Kidney (tissue), 22 donors: ENCODE measurements at places on chromosomes 12 and 14. TPM values are rescaled to one million over a fixed set of nuclear protein-coding genes. Genes with fewer than 3 reads are reported as not detected.

DNA sequence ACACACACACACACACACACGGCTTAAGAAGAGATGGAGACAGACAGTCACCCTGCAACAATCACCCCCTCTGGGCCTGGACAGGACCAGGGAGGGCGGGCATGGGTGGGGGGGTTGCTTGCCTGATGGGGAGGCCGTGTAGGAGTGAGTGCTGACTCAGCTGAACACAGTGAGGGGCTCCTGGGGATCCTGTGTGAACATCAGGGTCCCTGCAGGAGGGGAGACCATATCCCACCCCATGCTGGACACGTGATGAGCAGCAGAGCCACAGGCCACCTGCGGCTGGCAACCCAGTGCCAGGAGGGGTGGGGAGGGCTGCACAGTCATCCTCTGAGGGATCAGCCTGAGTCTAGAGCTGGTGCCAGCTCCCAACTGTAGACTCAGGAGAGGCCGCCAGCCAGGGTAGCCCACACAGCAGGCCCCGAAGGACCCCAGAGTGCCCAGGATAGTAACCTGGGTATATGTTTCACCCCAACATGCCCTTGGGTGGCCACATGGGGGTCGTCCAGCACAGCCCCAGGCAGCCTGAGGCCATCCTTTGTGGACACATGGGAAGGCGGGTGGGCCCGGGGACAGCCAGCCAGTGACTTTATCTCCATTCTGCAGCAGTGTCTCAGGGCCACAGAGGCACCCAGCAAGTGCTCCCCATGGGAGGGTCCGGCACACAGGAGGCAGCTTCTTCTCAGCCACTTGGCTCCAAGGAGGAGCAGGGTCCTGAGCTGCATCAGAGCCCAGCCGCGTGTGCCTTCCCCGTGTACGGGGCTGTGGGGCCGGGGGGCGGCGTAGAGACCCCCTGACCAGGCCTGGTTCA lies 73.7 kb upstream of the SFSWAP start:
- no peak for DNase-seq

DNA sequence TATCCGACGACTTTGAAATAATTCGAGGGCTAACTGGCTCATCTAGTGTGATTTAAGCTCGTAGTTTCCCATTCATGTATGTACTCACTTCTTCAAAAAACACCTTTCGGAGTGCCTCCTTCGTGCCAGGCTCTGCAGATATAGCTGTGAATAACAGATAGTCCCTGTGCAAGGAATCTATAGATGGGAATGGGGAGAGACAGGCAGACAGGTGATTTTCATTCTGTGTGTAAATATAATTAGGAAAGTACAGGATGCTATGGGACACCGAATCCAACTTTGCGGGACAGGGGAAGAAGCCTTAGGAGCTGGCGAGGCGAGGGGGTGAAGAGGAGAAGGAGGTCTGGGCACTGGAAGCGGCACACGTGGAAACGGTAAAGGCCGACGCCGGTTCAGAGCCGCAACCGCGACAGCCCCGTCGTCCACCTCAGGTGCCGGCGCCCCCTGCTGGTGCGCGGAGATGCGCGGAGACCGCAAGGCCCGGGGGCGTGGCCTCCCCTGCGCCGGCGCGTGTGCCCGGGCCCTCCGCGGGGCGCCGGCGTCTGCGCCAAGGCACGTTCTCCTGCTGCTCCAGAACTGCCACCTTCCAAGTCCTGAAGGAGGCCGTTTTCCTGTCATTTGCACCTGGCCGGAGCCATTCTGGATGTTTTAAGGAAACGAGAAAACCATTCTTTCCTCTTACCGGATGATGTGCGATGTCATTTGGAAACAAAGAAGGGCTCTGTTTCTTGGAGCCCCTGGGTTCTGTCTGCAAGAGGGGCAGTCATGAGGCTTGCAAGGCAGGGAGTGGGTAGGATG lies 18.0 kb upstream of the CACNA1C start:
- DNase-seq, result peak; percentile 86

- DNase-seq, result peak; percentile 12
Observed at GRCh38 chr14:86673523-86673969, 1143.6 kb downstream of the FLRT2 start.

GRCh38 chr12:65814038-65814437 lies 10.2 kb upstream of the HMGA2 start:
- no peak for DNase-seq

DNA sequence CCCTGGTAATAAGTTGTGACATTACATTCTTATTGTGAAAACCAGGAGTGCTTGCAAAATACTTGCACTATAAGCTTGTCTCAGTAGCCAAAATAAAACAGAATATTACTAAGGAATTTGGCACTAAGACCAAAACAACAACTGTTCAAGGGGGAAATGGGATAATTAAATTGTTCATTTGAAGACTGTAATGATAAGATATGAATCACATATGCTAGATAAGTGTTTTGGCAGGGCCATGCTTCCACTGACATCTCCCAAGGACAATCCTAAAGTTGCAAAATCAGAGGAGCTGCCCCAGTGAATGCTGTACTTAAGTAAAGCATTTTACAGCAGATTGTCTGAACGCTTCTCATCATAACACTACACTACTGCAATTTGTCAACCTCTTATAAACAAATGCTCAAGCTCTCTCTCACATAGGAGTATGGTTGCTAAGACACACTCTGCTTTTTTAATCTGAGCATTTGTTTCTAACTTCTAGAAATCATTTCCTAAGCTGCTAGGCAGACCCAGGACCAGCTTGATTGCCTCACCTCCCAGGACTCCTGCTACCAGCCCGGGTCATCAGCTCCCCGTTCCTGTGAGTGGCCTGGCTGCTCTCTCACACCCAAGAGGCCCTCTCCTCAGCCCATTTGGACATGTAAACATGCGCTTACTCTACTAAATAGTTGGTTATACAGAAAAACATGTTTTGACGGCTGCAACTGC lies 191.5 kb downstream of the PAX9 start:
- no peak for DNase-seq

- DNase-seq, result no peak
Observed at GRCh38 chr12:110007881-110008280, 8.7 kb downstream of the ANKRD13A start.

DNA sequence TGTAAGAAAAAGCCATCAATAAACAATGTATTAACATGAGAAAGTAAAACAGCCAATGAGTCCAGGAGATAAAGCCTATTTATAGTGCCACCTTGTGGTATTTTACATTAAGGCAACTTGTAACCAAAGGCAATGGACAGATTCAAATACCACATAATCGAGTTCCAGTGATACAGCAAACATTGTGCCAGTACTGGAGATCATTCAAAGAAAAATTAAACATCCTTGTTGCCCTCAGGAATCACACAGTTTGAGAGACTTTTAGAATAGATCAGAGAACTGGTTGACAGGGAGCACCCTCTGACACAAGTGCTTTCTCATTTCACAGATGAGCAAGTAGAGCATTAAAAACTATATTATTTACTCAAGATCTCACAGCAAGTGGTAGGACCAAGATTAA lies 98.1 kb downstream of the DDHD1 start:
- DNase-seq, result peak; percentile 75

GRCh38 chr12:71640316-71640715 lies 23.3 kb downstream of the ZFC3H1 start:
- DNase-seq, result no peak

DNA sequence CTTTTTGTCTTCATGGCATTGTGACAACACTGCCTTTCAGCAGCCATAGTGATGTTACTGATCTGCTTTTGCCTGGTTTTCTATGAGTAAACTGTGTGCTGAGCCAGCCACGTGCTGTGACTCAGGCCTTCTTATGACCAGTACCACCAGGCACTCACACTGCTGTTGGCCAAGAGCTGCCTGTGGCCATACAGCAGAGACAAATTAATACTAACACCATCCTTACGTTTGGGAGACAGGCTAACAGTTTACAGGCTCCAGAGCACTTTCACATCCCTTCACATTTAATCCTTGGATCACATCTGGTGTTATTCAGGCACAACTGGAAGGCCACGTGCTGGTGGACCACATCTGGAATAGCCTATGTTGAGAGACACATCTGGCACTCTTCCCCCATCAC lies 377.9 kb downstream of the CCDC91 start:
- no peak for DNase-seq

- no peak for DNase-seq
Observed at GRCh38 chr12:120706029-120706428, 4.2 kb upstream of the UNC119B start.

The BIN2 gene
- 15.6 TPM for total RNA-seq

The C12orf50 gene
- 0.13 TPM for total RNA-seq

The DHRS2 gene
- 0.31 TPM for total RNA-seq

The SLC35E3 gene
- total RNA-seq, result 8.7 TPM

The CLEC7A gene
- 20.0 TPM for total RNA-seq
